NCI-H748 treated with DMSO at 0.1 percent for 48 hours (cell line): ENCODE measurements at places on chromosomes 1 and 21.
A peak's percentile ranks its signal among the peaks of the same experiment; 100 is the strongest.

- no peak for DNase-seq
Observed at GRCh38 chr1:177959811-177960515, 9.9 kb downstream of the SEC16B start.

DNA sequence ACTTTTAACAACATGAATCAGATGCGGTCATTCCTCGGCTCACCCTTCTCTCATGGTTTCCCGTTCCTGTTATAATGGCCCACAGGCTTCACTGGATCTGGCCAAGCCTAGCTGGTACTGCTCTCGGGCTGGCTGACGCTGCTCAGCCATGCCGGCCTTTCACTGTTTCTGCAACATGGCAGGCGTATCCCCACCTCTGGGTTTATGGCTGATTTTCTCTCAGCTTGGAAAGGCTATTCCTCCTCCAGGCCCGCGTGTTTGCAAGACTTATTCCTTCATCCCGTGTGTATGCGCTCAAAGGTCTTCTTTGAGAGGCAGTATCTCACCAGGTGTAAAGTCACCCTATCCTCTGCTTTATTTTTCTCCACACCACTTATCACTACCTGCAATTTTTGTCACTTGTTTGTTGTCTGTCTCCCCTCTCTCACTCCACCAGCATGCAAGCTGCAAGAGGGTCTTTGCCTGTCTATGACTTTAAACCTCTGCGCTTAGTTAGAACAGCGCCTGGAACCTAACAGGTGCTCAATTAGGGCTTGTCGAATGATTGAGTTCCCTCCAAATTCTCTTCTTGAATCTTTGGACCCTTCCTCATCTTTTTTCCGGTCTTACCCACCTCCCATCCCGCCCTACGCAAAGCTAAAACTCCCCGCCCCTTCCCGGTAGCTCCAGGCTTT is 491 bp upstream of the RAP1A start:
- no peak for DNase-seq

GRCh38 chr1:52927212-52928014 is at the start of gene SCP2:
SCP2 (plus strand) TSS chr1:52927276; CDS start chr1:52927397, 121 bp downstream.
- peak; percentile 14 for DNase-seq

- no peak for DNase-seq
Observed at GRCh38 chr1:28136922-28137613, 39.4 kb downstream of the PTAFR start.

- DNase-seq = no peak
Observed at GRCh38 chr1:66313429-66313828, 220.5 kb upstream of the SGIP1 start.

DNA sequence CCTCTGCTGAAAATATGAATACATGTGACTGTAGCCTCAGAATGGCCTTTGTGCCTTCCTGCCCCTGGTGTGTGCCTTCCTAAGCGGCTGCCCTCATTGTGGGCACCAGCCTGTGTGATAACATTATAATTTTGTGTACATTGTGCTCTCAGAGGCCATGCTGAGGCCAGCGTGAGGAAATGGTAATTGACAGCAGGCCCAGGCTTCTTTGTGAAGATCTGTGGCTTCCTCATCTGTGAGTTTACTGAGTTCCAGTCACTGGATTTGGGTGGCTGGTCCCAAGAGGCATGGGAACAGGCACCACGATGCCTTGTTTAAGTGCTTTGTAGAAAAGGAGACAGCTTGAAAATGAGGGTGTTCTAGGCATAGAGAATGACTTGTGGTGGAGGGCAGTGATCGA is 389.3 kb downstream of the OMA1 start:
- DNase-seq = no peak

DNA sequence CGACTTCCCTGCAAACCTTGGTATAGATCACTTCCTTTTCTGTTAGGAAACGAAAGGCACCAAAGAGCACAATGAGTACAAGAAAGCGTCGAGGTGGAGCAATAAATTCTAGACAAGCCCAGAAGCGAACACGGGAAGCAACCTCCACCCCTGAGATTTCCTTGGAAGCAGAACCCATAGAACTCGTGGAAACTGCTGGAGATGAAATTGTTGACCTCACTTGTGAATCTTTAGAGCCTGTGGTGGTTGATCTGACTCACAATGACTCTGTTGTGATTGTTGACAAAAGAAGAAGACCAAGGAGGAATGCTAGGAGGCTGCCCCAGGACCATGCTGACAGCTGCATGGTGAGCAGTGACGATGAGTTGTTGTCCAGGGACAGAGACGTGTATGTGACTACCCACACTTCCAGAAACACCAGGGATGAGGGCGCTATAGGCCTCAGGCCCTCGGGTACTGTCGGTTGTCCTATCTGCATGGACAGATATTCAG is 18.5 kb downstream of the FAM89A start:
- DNase-seq = no peak

DNA sequence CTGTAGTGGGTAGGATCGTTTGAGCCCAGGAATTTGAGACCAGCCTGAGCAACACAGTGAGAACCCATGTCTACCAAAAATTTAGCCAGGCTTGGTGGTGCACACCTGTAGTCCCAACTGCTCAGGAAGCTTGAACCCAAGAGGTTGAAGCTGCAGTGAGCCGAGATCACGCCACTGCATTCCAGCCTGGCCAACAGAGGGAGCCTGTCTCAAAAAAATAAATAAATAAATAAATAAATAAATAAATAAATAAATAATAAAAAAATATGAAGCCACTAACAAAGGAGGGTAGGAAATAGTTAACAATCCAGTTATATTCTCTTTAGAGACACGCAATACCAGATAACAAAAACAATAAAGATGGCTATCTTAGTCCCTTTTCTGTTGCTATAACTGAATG is 11.9 kb upstream of the CBR3 start:
- DNase-seq = no peak

DNA sequence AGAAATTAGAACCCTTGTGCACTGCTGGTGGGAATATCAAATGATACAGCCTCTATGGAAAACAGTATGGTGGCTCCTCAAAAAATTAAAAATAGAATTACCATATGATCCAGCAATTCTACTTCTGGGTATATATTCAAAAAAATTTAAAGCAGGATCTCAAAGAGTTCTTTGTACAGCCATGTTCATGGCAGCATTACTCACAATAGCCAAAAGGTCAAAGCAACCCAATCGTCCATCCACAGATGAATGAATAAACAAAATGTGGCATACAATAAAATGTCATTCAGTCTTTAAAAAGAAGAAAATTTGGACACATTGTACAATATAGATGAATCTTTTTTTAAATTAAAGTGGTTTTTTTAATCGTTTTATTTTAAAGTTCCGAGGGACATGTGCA is 36.3 kb upstream of the ERG start:
- DNase-seq = no peak

DNA sequence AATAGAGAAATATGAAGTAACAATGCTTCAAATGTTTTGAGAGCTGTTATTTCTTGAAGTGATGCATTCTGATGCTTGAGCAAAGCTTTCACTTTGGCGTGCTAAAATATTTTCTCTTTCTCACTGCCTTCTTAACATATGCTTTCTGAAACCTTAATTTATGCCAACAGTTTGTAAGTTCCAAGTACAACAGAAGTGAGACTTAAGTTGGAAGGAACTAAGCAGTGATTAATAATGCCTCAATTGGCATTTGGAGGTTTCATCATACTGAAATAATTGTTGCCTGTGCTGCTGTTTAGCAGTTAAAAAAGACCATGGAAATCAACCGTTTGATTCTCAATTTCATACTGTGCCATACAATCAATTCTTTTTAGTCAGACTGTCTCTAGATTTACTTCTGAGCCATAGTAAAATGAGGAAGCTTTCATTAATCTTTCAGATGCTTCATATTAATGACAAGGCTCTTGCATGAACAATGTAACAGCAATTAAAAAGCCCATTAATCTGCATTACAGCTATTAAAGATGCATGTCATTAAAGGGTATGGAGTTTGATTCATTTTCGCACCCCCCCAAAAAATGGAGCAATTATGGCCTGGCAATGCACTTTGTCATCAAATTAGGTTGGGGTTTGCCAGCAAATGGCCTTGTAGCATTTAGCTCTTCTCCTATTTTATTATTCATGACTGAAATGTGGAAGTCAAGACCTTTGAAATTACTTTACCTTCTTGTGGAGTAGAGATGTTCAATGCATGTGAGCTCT is 375.3 kb downstream of the USH2A start:
- DNase-seq = no peak

- DNase-seq = no peak
Observed at GRCh38 chr1:234108921-234109320, 204.4 kb downstream of the SLC35F3 start.

- no peak for DNase-seq
Observed at GRCh38 chr1:46555826-46556619, 4.6 kb upstream of the KNCN start.

DNA sequence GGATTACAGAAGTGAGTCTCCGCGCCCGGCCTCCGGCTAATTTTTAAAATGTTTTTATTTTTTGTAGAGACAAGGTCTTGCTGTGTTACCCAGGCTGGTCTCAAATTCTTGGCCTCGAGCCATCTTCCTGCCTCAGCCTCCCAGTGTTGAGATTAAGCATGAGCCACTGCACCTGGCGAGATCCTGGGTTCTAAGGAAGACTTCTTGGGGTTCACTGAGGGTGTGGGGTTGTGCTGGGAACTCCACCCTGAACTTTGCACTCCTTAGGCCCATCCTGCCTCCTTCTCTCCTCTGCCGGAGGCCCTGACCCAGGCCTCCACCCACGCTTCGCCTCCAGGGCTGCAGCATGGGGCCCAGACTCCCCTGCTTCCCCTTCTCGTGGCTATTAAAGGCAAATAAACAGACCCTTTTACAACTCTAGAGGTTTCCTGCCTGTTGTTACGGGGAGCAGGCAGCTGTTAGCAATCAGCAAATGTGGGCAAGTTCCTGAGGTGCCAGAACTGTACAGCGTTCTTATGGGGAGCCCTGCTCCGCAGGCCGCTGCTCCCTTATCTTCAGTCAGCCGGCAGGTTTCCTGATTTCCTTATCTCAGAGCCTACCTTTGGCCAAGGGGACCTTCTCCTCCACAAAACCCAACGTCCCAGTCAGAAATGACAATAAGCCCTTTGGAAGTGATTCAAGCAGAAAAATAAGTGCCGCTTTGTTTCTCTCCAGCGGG is 41.0 kb upstream of the LIN9 start:
- no peak for DNase-seq

DNA sequence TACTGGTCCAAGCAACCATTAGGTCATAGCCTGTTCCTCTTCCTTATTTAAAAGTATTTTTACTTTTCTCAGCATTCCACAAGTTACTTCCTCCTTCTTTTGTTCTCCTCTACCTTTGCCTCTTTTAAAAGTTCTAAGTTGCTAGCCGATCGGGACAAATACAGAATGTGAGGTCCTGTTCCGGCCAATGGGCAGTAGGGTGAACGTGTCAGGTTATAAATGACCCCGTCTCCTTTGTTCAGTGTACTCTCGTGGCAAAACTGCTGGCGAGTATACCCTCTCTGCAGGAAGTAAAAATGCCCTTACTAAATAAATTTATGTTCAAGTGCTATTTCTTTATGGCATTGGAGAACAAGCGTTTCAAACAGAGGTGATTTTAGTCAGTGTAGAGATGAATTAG is 2.5 kb downstream of the ADCY10 start:
- no peak for DNase-seq
